ENCODE measurements at places on chromosomes 5 and 9. TPM values are rescaled to one million over a fixed set of nuclear protein-coding genes. Genes with fewer than 3 reads are reported as not detected.

DCAF12 gene
- total RNA-seq: 34.0 TPM

LTC4S gene
- total RNA-seq: 10.4 TPM

IGFBPL1 gene
- 0.38 TPM for total RNA-seq

TSLP gene
- total RNA-seq: 1.0 TPM

CDO1 gene
- 2.0 TPM for total RNA-seq

PPP3R2 gene
- not detected for total RNA-seq

PLAC8L1 gene
- not detected for total RNA-seq

NPR3 gene
- total RNA-seq: 24.0 TPM

SLC34A1 gene
- total RNA-seq: not detected

SNCAIP gene
- 2.7 TPM for total RNA-seq

LCN15 gene
- total RNA-seq: 1.6 TPM

GABRP gene
- 2.0 TPM for total RNA-seq

CACNA1B gene
- 0.22 TPM for total RNA-seq

BAAT gene
- not detected for total RNA-seq

CCDC192 gene
- not detected for total RNA-seq

SPINK4 gene
- 33.3 TPM for total RNA-seq

CCDC127 gene
- 9.8 TPM for total RNA-seq

RNF224 gene
- total RNA-seq: not detected

PDE8B gene
- total RNA-seq: 0.70 TPM

IER5L gene
- total RNA-seq: 8.0 TPM

ARHGEF37 gene
- total RNA-seq: 24.6 TPM
